ENCODE measurements at places on chromosomes 2 and 18.

- peak; percentile 84 for DNase-seq
Measured at GRCh38 chr2:134144081-134144596, 109.7 kb upstream of the MGAT5 start.

DNA sequence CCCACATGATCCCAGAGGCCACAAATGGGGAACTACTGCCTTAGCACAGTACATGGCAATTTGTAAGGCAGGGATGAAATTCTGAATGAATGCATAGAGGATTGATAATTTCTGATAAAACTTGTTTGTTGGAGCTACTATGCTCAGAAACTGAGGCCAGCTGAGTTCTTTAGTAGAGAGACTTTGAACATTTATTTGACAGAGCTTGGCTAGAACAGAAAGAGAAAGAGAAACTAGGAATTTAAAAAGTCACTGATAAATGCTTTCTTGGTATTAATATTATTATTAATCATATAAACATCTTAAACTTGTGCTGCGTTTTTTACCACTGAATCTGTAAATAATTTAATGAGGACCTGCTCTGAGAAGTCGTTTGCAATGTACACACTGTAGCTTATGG, 923.7 kb upstream of the CNTNAP5 start:
- no peak for DNase-seq

DNA sequence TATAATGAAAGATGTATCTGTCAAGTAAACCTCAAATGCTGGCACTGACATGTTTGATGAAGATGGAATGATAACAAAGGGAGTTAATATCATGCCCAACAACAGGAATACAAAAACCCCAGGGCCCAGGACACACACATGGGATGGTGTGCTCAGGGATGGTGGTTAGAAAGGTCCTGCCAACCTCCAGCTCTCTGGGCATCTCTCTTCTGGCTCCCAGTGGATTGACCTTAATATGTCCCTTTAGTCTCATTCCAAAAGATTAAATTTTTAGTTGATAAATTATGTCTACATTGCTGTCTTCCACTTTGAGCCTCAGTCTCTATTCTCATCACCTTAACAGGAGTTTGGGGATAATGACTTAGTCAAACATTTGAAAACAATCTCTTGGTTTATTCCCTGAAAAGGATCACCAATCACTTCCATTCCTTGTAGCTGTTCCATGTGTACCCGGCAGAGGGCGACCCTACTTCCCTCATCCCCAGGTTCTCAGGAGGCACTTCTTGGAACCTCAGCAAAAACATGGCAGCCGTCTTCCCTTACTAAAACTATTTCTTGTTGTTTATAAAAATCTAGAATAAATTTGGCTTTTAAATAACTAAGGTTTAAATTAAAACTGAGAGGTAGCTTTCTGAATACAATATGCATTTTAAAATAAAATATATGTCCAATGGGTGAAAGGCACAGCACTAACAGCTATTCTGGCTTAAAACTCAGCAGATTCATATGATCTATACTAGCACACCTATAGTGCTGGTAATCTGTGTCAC, 29.6 kb downstream of the MCEE start:
- DNase-seq = peak; percentile 57

DNA sequence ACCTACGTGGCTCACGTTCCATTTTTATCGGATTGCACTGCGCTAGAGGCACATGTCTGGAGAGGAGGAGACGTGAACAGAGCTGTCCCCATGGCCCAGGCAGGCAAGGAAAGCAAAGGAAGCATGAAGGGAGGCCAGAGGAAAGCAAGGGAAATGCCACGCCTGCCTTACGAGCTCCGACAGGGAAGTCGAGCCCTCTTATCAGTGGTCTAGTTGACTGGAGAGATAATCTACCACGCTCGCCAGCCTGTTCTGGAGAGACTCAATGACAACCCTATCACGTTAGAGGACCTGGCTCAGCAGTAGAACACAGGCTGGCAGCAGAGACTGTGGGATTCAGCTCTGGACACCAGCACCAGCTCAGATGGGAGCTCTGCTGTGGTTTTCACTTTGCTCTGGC, 202.6 kb upstream of the ID2 start:
- no peak for DNase-seq

DNA sequence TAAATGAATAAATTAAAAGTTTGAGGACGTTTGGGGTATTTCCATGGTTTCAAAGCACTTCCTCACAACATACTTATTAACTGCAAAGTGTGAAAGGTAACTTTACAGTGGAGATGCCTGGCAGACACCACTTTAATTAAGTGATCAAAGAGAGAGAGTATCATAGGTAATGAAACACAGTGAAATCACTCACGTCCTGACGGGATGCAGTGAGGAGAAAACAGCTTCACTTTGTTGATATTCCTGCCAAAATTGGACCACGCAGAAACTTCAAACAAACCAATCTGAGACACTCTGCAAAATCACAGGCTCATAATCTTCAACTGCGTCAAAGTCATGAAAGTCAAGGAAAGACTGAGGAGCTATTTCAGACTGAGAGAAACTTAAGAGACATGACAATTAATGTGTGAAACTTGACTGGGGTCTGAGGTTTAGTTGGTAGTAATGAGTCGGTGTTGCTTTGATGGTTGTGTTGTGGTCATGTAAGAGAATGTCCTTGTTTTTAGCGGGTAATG, 66.0 kb upstream of the ITGB6 start:
- DNase-seq = no peak

- no peak for DNase-seq
Measured at GRCh38 chr18:31931886-31932240, 11.1 kb downstream of the TRAPPC8 start.

GRCh38 chr2:68915393-68915792, 37.3 kb downstream of the GKN2 start:
- DNase-seq = no peak

- DNase-seq = no peak
Measured at GRCh38 chr18:67589325-67589724, 72.8 kb upstream of the DSEL start.

DNA sequence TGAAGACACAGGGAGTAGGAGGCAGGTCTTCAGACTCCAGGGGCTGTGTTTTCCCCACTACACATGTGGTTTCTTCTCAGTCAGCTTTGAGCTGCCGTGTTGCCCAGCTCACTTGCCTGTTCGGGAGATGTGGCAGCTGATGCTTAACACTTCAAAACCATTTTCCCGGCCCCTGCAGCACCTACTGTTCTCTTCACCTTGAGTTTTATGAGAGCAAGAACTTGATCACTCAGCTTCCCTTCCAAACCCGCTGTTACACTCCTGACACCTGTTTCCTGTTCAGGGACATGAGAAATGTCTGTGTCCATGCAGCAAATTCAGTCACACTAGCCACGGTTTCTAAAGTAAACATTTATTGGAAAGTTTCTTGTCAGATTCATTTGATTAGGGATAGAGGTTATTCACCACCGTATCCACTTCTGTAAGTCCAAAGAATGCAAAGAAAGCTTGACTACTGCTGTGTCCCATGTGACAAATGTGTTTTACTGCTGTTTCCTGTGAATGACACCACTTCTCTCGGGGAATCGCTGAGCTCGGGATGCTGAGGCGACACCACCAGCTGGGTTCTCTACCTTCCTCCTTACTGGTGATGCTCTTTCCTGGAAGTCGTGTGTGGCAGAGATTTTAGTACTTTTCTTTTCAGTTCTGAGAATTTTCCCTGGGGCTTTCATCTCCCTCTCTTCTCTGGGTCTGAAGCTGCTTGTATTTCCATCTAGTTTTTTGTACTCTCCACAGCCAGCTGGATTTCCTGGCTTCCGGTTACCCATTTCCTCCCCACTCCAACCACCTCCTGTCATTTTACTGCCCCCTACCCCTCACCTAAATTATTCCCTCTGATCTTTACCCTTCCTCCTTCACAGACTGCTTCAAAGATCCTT, 91.7 kb downstream of the KLF7 start:
- peak; percentile 33 for DNase-seq

DNA sequence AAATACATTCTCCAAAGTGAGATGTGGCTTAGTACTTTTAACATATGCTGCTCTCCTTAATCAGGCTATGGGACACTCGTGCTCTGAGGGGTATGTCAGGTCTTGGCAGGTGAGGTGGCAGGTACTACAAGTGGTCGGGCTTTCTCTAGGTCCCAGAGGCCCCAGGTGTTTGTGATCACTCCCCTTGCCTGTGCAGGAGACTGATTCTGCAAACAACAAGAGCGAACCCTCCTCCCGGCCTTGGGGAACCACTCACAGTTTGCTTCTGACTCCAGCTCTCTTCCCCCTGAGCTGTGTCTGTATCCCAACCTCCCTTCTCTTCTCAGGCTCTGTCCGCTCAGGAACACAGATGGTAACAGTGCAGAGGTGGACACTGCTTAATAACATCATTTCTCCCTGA, 48.1 kb downstream of the ATOH8 start:
- DNase-seq = no peak

GRCh38 chr18:45826084-45826483, 609 bp downstream of the SIGLEC15 start:
- no peak for DNase-seq

DNA sequence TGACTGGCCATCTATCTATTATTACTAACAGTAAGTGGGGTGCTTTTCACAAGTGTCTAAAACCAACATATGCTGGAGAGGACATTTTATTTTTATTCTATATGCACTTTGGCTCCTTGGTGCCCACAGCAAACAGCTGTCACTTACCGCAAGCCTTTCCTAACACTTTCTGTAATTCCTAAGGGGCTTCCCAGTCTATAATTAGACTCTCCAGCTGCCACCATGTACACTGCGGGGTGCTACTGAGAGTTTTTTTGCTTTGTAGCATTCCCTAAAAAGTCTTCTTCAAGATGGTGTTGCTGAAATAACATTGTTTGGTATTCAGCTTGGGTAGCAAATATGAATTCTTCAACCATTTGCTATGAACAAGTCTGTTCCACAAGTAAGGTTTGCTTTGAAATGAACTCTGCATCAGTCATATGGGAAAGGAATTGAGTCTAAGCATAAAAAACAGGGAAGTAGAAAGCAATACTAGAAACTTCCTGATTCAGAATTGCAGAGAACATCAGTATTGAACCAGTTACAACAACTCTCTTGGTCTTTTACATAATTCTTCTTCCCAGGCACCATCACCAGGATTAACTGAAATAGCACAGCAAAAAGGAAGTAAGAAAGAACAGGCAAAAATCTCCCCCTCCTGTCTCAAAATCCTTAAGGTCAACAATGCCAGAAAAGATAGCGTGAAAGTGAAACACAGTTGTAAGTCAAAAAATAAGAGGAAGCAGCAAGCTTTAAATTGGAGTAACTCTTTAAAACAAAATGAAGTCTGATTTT, 28.6 kb downstream of the EPB41L3 start:
- DNase-seq = peak; percentile 50

Measured in G401 (cell line).